Small intestine (tissue), 16 donors: ENCODE measurements at places on chromosomes 12 and 14. TPM values are rescaled to one million over a fixed set of nuclear protein-coding genes. Genes with fewer than 3 reads are reported as not detected.

The SERPINA3 gene
- polyA plus RNA-seq: 6.8 TPM

The MSRB3 gene
- polyA plus RNA-seq: 0.89 TPM

The HPD gene
- polyA plus RNA-seq: not detected

The KRT78 gene
- 0.54 TPM for polyA plus RNA-seq

The P2RX7 gene
- 0.62 TPM for polyA plus RNA-seq

The ASB2 gene
- polyA plus RNA-seq: 1.3 TPM

The MMP19 gene
- 4.1 TPM for polyA plus RNA-seq

The COX8C gene
- polyA plus RNA-seq: not detected

The PLXNC1 gene
- polyA plus RNA-seq: 0.22 TPM

The TMEM253 gene
- polyA plus RNA-seq: 245 TPM

The NUAK1 gene
- 4.8 TPM for polyA plus RNA-seq

The CCNB1IP1 gene
- 43.5 TPM for polyA plus RNA-seq

The FGD6 gene
- 1.4 TPM for polyA plus RNA-seq

The LRRC43 gene
- polyA plus RNA-seq: 1.1 TPM

The PTPN21 gene
- 10.0 TPM for polyA plus RNA-seq

The RDH5 gene
- 69.0 TPM for polyA plus RNA-seq

DNA sequence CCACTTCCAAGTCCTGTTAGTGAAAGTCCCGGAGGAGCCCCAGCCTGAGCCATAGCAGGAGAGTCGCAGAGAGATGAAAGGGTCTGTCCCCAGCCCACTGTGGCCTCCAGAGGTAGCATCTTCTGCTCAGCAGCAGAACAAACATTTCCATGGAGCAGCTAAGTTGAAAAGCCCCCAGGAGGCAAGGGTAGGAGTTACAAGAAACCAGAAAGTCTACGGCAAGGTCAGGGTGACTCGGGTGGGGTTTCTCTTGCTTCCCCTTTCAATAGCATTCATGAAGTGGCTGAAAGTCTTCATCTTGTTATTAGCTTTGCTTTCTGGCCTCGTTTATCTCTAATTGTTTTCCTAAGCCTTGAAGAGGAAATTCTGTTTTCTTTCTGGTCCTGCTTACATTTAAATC, 151.2 kb upstream of the DIO3 start:
- H3K4me1 ChIP-seq: no peaks in the 10 kb centered on the region
- no peak for DNase-seq
- H3K36me3 ChIP-seq: no peaks in the 10 kb centered on the region

- H3K36me3 ChIP-seq: no peaks in the 10 kb centered on the region
- H3K27ac ChIP-seq: no peak overlapping the region
- no peak for DNase-seq
- H3K27me3 ChIP-seq: no peaks in the 10 kb centered on the region
- H3K4me1 ChIP-seq: no peaks in the 10 kb centered on the region
Measured at GRCh38 chr14:101577221-101577909, 16.1 kb downstream of the DIO3 start.

DNA sequence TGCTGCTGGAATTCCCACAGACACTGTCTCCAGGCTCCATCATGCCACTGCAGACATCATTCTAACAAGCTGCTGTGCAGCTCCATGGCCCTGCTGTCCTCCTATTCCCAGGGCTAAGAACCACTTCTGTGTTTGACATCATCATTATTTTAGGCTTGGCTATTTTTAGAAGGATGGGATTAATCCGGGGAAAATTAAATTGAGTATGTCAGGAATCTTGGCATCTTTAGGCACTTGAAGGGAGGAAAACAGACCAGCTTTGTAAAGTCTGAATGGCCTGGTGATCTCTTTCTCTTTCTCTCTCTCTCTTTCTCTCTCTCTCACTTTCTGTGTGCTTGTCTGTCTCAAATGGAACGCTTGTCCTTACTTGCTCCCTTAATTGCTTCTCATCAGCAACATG, 568.3 kb upstream of the FLRT2 start:
- H3K27me3 ChIP-seq: no peaks in the 10 kb centered on the region
- no peak overlapping the region for H3K4me3 ChIP-seq
- H3K27ac ChIP-seq: no peak overlapping the region
- no peaks in the 10 kb centered on the region for H3K36me3 ChIP-seq
- H3K4me1 ChIP-seq: no peaks in the 10 kb centered on the region

- no peaks in the 10 kb centered on the region for H3K27me3 ChIP-seq
- no peaks in the 10 kb centered on the region for H3K4me1 ChIP-seq
- no peak overlapping the region for H3K27ac ChIP-seq
- H3K36me3 ChIP-seq: no peaks in the 10 kb centered on the region
- H3K4me3 ChIP-seq: no peak overlapping the region
Measured at GRCh38 chr12:92899386-92900001, 29.6 kb downstream of the EEA1 start.

- peaks cover 8% of the 10 kb centered on the region for H3K36me3 ChIP-seq
- H3K4me1 ChIP-seq: no peaks in the 10 kb centered on the region
Measured at GRCh38 chr14:94042433-94043091, 16.4 kb downstream of the OTUB2 start.

DNA sequence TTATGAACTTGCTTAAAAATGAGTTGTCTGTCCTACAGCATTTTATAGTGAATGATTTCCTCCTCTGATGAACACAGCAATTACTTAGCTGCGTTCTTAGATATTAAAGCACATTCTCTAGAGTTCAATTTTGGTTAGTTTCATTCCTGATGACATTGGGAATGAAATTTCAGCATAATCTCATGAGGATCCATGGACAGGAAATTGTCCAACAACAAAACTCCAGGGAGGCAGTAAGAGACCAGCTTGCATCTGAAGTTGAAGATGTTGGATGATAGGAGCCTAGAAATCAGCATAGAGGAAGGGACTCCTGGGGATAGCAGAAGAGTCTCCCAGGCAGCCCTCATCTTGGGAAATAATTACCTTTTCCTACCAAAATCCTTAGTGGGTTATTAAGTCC, 128.7 kb upstream of the RAP1B start:
- H3K27ac ChIP-seq: no peak overlapping the region
- no peaks in the 10 kb centered on the region for H3K4me1 ChIP-seq
- no peak for DNase-seq
- H3K27me3 ChIP-seq: no peaks in the 10 kb centered on the region
- H3K4me3 ChIP-seq: no peak overlapping the region
- H3K36me3 ChIP-seq: no peaks in the 10 kb centered on the region

- no peak overlapping the region for H3K4me3 ChIP-seq
- no peaks in the 10 kb centered on the region for H3K27me3 ChIP-seq
- DNase-seq: no peak
Measured at GRCh38 chr14:21933681-21934080, 260.1 kb upstream of the OR4E1 start.

- H3K36me3 ChIP-seq: no peaks in the 10 kb centered on the region
- no peaks in the 10 kb centered on the region for H3K4me1 ChIP-seq
- peaks cover 8% of the 10 kb centered on the region for H3K27me3 ChIP-seq
- no peak overlapping the region for H3K4me3 ChIP-seq
- H3K27ac ChIP-seq: no peak overlapping the region
Measured at GRCh38 chr14:104142946-104143470, 4.6 kb downstream of the KIF26A start.

GRCh38 chr14:77812028-77812427, 12.1 kb downstream of the ADCK1 start:
- no peaks in the 10 kb centered on the region for H3K36me3 ChIP-seq
- DNase-seq: no peak
- H3K4me3 ChIP-seq: no peak overlapping the region
- H3K27ac ChIP-seq: no peak overlapping the region

- H3K36me3 ChIP-seq: peaks cover 6% of the 10 kb centered on the region
- peaks cover 4% of the 10 kb centered on the region for H3K4me1 ChIP-seq
- peak; percentile 92 for DNase-seq
- H3K27me3 ChIP-seq: no peaks in the 10 kb centered on the region
Measured at GRCh38 chr12:122895704-122896636, at the start of gene VPS37B. TSS of gene VPS37B (minus strand) at chr12:122896124. CDS start at chr12:122896062, 62 bp downstream.

DNA sequence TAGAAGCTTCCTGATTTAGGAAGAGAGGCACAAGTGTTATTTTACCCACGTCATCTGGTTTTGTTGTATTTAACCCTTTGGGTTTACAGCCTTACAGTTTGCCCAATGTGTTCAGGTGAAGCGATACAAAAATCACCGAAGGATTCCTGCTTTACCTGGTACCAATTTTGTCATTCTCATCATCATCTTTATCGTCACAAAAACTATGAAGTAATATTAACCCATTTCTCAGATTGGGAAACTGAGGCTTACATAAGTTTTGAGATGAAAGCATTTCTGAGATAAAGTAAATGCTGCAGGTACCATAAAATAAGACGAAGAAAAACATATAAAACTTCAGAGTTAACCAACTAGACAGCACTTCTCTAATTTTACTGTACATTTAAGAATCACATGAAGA, 370.6 kb upstream of the OR4E1 start:
- H3K4me1 ChIP-seq: no peaks in the 10 kb centered on the region
- no peak overlapping the region for H3K27ac ChIP-seq

DNA sequence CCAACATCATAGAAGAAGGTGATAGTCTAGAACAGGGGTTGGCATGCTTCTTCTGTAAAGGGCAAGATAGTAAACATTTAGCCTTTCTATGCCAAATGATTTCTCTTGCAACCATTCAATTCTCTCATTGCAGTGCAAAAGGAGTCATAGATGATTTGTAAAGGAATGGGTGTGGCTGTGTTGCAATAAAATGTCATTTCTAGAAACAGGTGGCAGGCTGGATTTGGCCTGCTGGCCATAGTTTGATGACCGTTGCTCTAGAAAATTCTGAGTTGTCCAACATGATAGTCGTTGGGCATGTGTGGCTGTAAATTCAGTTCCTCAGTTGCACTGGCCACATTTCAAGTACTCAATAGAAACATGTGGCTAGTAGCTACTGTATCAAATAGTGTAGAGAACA, 21.7 kb downstream of the SMCO2 start:
- no peaks in the 10 kb centered on the region for H3K4me1 ChIP-seq
- H3K4me3 ChIP-seq: no peak overlapping the region
- no peaks in the 10 kb centered on the region for H3K27me3 ChIP-seq
- H3K36me3 ChIP-seq: no peaks in the 10 kb centered on the region

DNA sequence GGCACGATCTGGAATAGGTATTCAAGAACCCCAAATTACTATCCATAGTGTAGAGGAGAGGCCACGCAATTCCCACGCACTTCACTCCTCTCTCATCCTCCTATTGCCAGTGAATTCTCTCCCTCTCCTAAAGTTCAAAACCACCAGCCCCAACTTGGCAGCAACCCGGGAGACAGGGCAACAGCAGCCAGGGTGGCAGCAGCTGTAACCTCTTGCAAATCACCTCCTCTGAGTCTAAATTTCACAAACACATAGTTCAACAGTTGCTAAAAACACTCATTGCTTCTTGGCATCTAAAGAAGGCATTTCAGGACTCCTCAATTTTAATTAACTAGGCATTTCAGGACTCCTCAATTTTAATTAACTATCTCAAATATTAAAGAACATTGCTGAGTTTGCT, 37.7 kb upstream of the MANSC4 start:
- H3K27me3 ChIP-seq: no peaks in the 10 kb centered on the region
- no peaks in the 10 kb centered on the region for H3K36me3 ChIP-seq
- no peak for DNase-seq
- H3K4me3 ChIP-seq: no peak overlapping the region
- H3K4me1 ChIP-seq: no peaks in the 10 kb centered on the region

- H3K36me3 ChIP-seq: no peaks in the 10 kb centered on the region
- no peaks in the 10 kb centered on the region for H3K27me3 ChIP-seq
- no peak overlapping the region for H3K4me3 ChIP-seq
- H3K27ac ChIP-seq: no peak overlapping the region
Measured at GRCh38 chr12:82593143-82593542, 93.6 kb upstream of the TMTC2 start.

DNA sequence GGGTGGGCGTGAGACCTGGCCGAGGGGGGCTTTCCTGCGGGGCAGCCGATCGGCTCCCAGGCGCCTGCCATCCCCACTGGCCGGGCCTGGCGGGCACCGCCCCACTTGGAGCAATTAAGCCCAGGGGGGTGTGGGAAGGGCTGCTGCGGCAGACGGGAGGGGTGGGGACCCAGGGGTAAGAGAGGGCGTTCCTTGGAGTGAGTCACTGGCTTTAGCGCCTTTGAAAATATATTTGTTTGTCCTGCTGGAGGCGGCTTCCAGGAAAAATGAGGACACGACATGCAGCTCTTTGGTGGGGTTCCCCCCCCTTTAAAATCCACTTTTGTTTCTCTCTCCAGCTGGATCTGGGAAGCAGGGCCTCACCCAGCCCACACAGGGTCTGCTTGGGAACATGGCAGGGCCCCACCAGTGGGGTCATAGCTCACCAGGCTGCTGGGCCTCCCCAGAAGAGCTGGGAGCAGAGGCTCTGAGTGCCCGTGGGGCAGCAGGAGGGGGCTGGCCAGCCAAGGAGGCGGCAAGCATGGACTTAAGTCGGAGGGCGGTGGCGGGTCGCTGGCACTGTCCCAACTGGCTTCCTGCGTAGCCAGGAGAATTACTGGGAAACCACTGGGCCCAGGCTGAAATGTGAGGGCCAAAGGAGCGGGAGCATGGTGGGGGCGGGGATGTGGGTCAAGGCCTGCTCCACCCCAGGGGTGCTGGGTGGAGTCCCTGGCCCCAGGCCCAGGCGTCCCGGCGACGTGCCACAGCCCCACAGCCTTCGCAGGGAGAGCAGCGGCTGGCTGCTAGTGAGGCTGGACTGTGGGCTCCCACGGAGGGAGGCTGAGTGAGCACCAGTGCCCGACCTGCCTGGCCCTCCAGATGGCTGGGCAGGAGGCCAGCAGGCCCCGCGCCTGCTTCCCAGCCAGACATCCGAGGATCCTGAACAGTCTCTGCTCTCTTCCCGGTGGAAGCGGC, 128.0 kb downstream of the RFLNA start:
- H3K4me1 ChIP-seq: peaks cover 8% of the 10 kb centered on the region
- H3K4me3 ChIP-seq: peak overlapping the region; percentile 15
- DNase-seq: peak; percentile 90
- H3K27me3 ChIP-seq: no peaks in the 10 kb centered on the region

DNA sequence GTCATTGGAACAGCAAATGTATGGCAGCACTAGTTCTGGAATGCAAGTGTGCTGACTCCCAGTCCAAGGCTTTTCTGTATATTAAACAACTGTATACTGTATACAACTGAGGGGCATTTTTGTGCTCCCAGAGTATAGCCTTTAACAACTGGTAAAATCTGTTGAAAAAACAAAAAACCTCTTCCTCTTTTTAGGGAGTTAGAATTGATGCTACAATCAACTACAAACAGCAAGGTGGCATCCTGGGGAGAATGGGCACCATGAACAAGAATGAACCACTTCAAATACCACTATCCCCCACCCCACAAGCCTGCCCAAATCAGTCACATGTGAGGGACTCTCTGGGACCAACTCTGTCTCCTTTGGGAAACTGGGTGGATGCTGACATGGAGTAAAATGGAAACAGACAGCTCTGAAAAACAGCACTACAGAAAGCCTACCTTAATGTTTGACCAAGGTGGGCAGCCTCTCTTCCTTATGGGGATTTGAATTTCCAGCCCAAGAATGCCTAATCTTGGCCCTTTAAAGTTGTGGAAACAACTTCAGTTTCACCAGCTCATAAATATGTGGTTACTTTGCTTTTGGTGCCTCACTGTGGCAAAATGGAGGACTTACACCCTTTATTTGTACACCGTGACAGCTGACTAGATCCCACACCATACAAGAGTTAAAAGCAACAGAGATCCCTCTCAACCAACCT, 7.5 kb downstream of the VTI1B start:
- DNase-seq: peak; percentile 72
- H3K27ac ChIP-seq: no peak overlapping the region
- no peak overlapping the region for H3K4me3 ChIP-seq

GRCh38 chr12:83122623-83122934, 435.9 kb downstream of the TMTC2 start:
- H3K36me3 ChIP-seq: no peaks in the 10 kb centered on the region
- no peaks in the 10 kb centered on the region for H3K4me1 ChIP-seq
- no peaks in the 10 kb centered on the region for H3K27me3 ChIP-seq

- H3K36me3 ChIP-seq: peaks cover 26% of the 10 kb centered on the region
- H3K4me3 ChIP-seq: peak overlapping the region; percentile 100
- no peak overlapping the region for H3K27ac ChIP-seq
- H3K27me3 ChIP-seq: no peaks in the 10 kb centered on the region
Measured at GRCh38 chr14:77707355-77707723, 484 bp downstream of the ALKBH1 start.
